Right hindlimb (tissue), 1 donor: ENCODE measurements at places on chromosomes 7 and 10.

GRCh38 chr7:46972205-46972604 lies 609.7 kb downstream of the TNS3 start:
- no peak for DNase-seq

DNA sequence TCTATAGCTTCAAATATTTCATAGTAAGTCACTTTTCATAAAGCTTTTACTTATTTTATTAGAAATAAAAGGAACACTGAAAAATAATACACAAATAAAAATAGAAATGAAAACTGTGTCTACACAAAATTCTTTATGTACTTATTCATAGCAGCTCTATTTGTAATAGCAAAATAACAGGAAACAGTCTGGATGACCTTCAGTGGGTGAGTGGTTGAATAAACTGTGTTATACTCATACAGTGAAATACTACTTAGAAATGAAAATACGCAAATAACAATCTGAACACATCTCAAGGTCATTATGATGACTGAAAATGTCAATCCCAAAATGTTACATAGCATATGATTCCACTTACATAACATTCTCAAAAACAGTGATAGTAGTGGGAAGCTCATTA lies 138.7 kb upstream of the PCLO start:
- DNase-seq, result no peak

GRCh38 chr7:66666313-66666952 lies 37.8 kb downstream of the KCTD7 start:
- no peak for DNase-seq

- DNase-seq, result no peak
These were observed 293.8 kb downstream of the CALN1 start for GRCh38 chr7:72118366-72118765.

- DNase-seq, result no peak
These were observed 11.7 kb downstream of the ADIRF start for GRCh38 chr10:86979977-86980448.

GRCh38 chr10:122864901-122865300 lies 14.5 kb downstream of the FAM24B start:
- DNase-seq, result no peak

DNA sequence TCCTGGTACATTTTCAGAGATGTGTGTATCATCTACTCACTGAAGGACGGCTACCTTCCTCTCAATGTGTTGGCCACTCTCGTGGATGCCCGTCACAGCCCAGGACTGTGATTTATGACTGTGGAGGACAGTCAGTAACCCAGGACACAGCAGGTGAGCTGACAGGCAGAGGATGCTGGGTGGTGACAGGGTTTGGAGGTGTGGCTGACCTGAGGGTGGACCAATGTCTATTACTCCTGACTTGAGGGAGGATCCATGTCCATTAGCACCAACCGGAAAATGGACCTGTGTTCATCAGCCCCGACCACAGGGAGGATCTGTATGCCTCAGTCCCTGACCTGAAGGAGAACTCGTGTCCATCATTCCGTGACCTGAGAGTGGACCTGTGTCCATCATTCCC lies 96.1 kb downstream of the ADCY1 start:
- peak; percentile 8 for DNase-seq

GRCh38 chr7:105678811-105679495 lies 97.7 kb upstream of the EFCAB10 start:
- DNase-seq, result peak; percentile 64

- no peak for DNase-seq
These were observed 89.6 kb downstream of the CABCOCO1 start for GRCh38 chr10:61752111-61753011.
